T-helper 2 cell treated with Interferon-gamma antibody and Interleukin-4, amounts not matched to agents 5 μg/mL and 100 μg/mL, for 36 hours (primary cell): ENCODE measurements at places on chromosomes 5 and 9.

DNA sequence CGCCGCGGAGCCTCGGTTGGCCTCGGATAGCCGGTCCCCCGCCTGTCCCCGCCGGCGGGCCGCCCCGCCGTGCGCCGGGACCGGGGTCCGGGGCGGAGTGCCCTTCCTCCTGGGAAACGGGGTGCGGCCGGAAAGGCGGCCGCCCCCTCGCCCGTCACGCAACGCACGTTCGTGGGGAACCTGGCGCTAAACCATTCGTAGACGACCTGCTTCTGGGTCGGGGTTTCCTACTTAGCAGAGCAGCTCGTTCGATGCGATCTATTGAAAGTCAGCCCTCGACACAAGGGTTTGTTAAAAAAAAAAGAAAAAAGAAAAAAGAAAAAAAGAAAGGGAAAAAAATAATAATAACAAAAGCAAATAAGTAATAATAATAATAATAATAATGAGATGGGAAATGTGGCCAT lies 112.8 kb downstream of the GCNT1 start:
- peaks cover 5% of the 10 kb centered on the region for H3K36me3 ChIP-seq
- H3K4me3 ChIP-seq, result peak overlapping the region; percentile 70

GRCh38 chr5:92594031-92594430 lies 987.0 kb downstream of the NR2F1-AS1 start:
- H3K4me1 ChIP-seq, result no peaks in the 10 kb centered on the region
- no peak for DNase-seq
- no peak overlapping the region for H3K4me3 ChIP-seq
- no peak overlapping the region for H3K27ac ChIP-seq
- no peaks in the 10 kb centered on the region for H3K27me3 ChIP-seq

DNA sequence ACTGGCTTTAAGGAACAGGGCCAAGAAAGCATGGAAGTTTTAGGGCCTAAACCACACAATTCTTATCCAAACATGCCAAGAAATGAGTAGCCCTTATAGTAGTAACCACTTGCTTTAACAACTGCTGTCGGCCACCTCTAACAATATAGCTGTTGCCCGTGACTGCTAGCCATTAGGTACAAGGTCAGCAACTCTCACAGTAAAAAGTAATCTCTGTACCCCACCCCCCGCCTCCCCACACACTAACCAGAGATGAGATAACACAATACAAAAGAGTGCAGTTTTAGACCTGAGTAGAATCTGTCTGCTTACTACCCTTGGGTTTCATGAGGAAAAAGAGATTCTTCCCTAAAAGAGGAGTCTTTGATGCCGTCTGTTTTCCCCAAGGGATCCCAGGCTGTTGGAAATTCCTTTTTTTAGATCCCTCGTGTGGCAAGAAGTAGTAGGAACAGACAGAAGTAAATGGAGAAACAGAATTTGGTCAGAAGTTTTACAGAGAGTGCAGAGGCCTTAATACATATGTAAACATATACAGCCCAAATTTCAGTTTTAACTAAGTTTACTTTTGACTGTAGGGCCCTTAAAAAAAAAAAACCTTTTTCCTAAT lies 94.3 kb downstream of the WDR41 start:
- H3K27me3 ChIP-seq, result peaks cover 4% of the 10 kb centered on the region
- no peaks in the 10 kb centered on the region for H3K36me3 ChIP-seq
- no peak for DNase-seq
- no peak overlapping the region for H3K4me3 ChIP-seq

DNA sequence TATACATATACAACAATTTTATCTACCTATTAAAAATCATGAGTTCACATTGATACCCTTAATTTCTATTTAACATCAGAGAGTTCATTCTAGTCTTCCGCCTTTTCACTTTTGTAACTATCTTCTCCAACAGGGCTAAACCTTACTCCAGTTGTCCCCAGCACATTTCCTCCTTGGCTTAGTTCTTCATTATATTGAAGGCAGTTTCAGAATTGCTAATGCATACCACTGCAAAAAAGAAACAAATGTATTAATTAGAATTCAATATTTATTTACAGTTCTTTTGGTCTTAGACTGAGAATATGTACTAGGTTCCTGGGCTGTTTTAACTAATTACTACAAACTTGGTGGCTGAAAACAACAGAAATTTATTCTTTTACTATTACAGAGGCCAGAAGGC lies 132.5 kb downstream of the WDR70 start:
- no peaks in the 10 kb centered on the region for H3K4me1 ChIP-seq
- no peaks in the 10 kb centered on the region for H3K27me3 ChIP-seq
- H3K4me3 ChIP-seq, result no peak overlapping the region
- no peak for DNase-seq

DNA sequence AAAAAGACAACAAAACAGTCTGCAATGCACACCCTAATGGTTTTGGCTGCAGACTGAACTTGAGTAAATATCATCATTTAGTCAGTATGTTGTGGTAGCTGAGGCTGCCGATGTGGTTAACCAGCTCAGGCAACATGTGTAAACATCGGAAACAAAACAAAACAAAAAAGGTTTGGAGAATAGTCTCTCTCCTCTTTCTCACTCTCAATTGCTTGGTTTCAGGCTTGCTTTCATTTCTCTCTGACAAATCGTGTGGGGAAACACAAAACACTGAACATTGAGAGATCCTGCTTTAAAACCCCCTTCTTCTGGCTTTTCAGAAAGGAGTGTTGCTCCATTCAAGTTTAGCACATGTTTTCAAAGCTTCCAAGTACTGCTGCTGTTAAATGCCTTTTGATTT lies 453.3 kb downstream of the BNC2 start:
- H3K4me3 ChIP-seq, result no peak overlapping the region
- no peak overlapping the region for H3K27ac ChIP-seq
- DNase-seq, result no peak
- no peaks in the 10 kb centered on the region for H3K27me3 ChIP-seq
- no peaks in the 10 kb centered on the region for H3K4me1 ChIP-seq
